Bronchial epithelial cell (primary cell): ENCODE measurements at places on chromosomes 1 and 21.
A peak's percentile ranks its signal among the peaks of the same experiment; 100 is the strongest.

DNA sequence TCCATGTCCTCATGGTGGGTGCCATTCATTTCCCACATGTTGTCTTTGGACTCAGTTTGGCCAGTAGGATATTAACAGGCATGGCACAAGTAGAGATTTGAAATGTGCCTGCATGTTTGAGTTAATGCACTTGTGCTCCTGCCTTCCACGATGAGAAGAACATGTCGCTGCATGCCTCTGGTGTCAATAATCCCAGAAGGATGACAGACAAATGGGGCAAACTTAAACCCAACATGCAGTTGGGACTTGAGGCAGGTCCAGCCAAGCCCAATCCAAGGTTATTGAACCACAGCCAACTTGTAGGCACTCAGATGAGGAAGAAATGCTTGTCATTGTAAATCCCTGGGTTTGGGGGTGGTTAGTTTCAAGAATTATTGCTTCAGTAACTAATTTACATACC, 174.6 kb downstream of the TRIM33 start:
- DNase-seq: peak; percentile 93

DNA sequence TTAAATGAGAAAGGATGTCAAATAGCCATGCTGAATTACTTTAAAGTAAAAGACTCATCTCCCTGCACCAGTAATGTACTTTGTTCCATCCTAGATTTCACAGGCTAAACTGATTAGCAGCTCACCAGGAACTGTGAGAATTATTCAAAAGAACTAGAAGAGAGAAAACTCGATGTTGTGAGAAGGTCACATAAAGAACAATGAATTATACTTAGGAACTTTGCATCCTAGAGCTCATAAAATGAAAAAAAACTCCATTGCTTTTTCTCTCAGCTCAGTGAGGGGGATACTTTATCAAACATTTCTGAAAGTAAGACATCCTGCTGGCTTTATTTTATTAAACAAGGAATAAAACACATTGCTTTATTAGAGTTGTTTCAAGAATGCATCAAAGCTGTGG, 278.5 kb downstream of the MRPL39 start:
- no peak for DNase-seq

GRCh38 chr1:209431813-209432442, 151.6 kb upstream of the CAMK1G start:
- DNase-seq: peak; percentile 57

- DNase-seq: no peak
Observed at GRCh38 chr1:183834568-183834967, 29.6 kb downstream of the RGL1 start.

DNA sequence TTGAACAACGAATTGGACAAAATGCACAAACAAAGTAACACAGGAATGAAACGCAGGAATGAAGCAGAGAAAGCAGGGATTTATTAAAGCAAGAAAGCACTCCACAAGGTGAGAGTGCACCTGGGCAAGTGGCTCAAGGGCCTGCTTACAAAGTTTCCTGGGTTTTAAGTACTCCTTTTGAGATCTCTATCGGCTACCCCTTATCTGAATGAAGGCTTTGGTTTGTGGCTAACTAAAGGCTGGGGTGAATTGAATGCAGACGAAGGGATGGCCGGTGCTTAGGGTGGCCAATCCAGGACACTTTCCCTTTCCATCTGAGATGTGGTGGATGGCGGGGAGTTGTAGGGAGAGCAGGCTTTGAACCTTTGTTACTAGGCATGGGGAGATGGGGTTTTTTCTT, 151.4 kb upstream of the KIAA0040 start:
- DNase-seq: no peak

DNA sequence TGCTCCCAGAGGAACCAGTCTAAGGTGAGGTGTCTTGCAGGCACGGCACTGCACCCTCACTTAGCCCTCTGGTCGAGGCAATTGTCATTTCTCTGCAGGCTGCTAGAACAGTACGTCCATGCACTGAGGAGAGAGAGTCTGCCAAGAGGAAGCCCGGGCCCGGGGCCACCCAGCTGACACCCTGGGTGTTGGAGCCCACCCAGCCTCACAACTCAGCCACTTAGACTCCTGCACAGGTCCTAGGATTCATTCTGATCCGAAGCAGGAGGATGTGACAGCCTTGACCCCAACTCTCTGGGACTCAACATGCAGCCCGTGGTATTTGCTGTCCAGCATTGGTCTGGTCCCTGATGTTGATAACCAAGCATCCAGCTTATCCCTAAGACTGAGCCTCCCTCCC, 111.9 kb downstream of the ADSS2 start:
- DNase-seq: no peak

GRCh38 chr1:37596182-37596667, 488 bp upstream of the GNL2 start:
- DNase-seq: no peak

DNA sequence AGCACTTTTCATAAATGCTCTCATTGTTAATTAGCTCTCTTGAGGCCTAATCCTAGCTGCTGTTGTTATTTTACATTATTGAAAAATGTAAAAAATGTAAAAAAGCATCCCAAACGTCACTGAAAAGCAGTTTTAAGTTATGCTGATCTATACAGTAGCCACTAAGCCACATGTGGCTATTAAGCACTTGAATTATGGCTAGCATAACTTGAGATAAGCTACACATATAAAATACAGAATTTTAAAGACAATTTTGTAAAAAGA, 18.4 kb upstream of the DNASE2B start:
- no peak for DNase-seq

DNA sequence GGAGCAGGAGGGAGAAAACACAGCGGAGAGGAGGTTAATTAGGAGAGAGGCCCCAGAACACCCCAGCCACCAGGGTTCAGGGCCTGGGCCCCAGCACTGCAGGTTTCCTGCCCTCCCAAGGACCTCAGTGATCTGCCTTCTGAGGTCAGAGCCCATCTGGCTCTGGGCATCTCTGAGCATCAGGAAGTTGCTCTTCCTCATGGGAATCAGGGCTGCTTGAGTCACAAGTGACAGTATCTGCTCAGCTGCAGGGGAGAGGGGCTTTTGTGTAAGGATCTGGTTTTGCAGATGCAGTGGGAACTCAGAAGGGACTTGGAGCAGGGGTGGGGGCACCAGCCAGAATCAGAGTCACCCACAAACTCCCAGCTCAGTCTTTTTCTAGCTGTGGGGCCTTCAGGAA, 472.1 kb downstream of the PTPRU start:
- no peak for DNase-seq

GRCh38 chr1:26307363-26307781, 936 bp upstream of the UBXN11 start:
- DNase-seq: no peak

DNA sequence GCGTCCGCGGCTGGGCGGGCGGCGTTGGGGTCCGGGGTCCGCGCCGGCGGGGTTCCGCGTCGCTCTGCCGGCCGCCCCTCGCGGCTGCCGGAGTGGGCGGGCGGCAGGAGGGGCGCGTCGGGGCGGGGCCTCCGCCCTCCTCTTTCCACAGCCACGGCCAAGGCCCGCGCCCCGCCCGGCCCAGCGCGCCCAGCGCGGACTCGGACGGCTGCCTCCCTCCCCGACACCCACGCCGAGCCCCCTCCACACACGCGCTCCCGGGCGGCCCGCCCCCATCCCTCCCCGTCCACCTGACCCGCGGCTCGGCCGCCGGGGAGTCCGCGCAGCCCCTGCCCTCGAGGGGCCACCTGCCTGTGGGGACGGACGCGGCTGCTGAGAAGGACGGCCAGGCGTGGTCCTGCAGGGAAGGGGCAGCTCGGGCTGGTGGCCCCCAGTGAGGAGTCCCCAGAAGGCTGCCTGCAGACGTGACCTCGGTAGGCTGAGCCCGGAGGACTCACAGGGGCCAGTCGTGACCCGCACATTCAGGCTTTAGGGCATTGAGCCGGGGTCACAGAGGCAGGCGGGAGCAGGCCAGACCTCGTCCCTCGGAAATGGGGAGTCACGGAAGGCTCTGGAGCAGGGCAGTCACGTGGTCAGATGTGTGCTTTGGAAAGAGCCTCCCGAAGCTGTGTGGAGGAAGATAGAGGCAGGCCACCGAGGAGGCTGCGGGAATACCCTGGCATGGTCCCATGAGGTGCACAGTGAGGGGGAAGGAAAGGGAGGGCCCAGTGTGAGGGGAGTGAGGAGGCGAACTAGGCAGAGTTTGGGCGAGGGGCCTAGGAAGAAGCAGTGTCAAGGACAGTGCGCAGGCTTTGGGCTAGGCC, at the start of gene COL8A2:
TSS of gene COL8A2 (minus strand) at position 94 of the 863 bp plus-strand sequence. CDS start 24,980 bp downstream, outside the sequence.
- no peak for DNase-seq

- no peak for DNase-seq
Observed at GRCh38 chr1:96682056-96682455, 39.5 kb upstream of the PTBP2 start.

- no peak for DNase-seq
Observed at GRCh38 chr1:162660574-162660973, 28.3 kb downstream of the DDR2 start.

GRCh38 chr1:187067160-187067559, 238.4 kb downstream of the PLA2G4A start:
- DNase-seq: no peak
